Frontal cortex (tissue), 4 donors: ENCODE measurements at places on chromosomes 2 and 18.

- DNase-seq = no peak
These were observed 24.0 kb downstream of the WIPF1 start for GRCh38 chr2:174573621-174574081.

DNA sequence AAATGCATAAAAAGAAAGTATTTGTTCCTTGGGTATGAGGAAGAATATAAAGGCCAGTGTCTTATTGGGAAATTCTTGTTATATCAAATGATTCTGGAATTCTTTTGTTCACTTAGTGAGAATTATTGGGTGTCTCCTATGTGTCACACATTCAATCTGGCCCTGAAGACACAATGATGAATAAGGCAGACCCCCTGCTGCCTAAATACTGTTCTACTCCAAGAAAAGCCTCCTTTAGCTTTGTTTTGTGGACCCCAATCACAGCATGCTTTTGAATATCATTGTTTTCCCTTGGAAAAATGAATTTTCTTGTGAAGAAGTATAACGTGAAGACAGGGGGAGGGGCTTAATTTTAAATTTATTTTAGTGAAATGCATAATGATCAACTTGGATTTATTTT lies 682.4 kb downstream of the LRRTM4 start:
- no peak for DNase-seq

DNA sequence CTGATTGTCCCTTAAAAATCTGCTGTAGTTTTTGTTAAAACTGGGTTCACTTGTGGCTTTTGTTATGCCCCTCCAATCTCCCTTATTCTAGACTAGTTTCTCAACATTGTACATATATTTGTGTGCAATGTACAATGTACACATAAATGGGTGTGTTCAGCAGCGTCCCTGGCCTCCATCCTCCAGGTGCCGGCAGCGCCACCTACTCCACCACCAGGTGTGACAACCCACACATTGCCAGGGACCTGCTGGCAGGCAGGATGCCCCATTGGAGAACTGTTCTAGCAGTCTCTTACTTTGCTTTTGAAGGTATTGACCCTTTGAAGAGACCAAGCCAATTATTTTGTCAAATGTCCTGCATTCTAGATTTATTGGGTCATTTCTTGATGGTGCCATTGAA lies 75.4 kb downstream of the SH3RF3 start:
- no peak for DNase-seq

DNA sequence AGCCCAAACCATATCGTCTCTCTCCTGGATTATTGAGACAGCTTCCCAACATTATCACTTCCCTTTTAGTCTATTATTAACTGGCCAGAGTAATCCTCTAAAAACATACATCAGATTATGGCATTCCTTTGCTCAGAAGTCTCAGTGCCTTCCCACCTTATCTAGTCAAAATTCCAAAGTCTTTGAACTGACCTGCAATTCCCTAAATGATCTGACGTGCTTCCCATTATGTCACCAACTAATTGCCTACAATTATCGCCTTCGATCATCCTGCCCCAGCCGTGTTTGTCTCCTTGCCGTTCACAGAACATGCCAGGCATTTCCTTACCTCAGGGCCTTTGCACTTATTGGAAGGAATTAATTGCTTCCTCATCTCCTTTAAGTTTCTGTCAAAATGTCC lies 332.4 kb downstream of the IRS1 start:
- DNase-seq = no peak

- no peak for DNase-seq
These were observed 357.4 kb upstream of the ACVR2A start for GRCh38 chr2:147487286-147487977.

DNA sequence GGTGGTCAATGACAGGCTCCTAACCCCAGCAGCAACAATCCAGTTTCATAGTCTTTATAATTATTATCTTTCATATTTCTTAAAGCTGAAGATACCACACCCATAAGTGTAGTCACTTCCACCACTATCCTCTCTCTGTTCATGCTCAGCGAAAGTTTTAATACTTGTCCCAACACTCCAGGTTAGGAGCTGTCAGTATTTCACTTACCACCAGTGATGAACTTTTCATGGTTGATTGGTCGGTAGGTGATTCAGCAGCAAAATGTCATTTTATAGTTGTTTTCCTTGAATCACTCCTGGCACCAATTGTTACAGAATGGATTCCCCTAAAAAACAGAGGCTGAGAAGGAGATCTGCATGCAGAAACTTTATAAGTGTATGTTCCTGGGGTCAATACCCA lies 324.9 kb downstream of the CCDC85A start:
- no peak for DNase-seq

DNA sequence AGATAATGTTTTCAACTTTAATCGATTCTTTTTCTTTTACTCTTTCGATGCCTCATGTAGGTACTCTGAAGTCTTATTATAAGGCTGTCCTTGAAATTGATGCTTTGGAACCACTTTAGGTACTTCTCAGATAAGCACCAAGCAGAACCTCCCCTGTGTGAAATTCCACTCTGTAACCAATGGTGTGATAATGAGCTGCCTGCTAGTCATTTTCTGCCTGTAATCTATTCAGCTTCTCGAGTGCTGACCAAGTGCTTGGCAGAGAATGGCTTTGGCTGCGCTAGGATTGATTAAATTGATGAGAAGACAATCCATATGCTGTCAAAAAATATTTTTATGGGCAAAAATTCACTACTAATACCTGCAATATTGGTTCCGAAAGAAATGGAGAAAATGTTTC lies 132.1 kb upstream of the STON1 start:
- DNase-seq = no peak

DNA sequence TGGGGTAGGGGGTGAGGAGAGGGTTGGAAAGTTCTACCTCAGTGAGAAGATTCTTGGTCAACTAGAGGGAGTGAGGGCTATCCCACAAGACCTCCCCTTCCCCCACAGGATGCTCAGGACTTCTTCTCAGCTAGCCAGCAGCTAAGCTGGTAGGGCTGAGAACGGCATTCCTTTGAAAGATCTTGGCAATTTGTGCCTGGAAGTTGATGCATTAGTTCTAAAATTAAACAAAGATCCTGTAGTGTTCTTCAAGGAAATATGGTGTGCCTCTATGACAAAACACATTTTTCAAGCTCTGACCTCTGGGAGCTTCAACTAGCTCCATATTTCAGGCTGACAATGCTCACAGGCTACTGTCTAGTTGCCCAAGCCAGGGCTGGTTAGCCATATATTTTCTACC lies 2.3 kb downstream of the LYPD1 start:
- DNase-seq = no peak

DNA sequence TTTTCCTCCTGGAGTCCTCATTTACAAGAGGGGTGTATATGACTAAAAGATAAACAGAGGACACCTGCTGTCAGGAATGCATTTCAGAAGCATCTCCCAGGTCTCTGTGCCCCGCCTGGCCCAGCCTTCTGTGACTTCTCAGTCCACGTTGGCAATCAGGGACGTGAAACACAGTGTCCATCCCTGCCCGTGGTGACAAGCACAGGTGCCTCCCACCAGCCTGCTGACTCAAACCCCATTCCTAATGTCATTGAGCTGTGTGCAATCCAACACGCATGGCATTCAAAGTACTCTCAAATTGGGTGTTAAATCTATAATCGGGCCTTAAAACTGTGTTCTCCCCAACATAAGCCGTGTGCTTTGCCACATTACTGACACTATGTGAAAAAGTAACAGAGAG lies 343.2 kb downstream of the EIPR1 start:
- DNase-seq = no peak

DNA sequence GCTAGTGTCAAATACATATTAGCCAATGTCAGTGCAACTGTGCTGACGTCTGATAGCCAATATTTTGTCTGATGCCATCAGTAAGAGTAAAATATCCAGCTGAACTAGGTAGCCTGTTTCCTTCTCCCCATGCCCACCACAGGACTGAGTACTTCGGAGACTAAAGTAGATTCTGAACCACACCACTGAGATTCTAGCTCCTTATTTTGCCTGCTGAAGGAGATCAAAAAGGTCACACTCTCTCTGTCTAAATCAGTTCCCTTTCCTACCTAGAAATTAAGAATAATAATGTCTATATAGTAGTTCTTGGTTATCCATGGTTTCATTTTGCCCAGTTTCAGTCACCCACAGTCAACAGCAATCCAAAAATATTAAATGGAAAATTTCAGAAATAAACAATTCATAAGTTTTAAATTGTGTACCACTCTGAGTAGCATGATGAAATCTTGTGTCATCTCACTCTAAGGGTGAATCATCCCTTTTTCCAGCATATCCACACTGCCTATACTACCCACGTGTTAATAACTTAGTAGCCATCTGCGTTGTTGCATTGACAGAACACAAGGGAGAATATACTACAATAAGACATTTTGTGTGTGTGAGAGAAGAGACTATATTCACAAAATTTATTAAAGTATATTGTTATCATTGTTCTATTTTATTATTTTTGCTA lies 1043.3 kb upstream of the PIK3C3 start:
- no peak for DNase-seq

DNA sequence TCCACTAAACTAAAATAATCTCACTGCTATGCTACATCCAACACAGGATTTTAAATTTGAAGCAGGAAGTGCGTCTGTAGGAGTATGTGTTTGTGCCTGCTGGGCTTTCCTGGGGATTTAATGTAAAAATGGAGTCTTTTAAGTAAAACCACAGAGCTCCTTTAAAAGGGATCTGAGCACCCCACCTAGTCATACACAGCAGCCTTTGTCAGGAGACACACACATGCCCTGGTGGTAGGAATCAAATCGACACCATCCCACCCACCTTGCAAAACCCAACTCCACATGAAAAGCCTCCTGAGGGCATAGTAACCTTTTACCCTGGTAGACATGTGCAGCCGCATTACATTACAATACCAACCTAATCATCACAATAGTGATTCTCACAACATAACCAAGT lies 29.1 kb downstream of the UXS1 start:
- DNase-seq = no peak

GRCh38 chr2:3776311-3776710 lies 72.9 kb downstream of the DCDC2C start:
- DNase-seq = no peak

GRCh38 chr2:183292028-183292427 lies 167.8 kb downstream of the NUP35 start:
- no peak for DNase-seq

DNA sequence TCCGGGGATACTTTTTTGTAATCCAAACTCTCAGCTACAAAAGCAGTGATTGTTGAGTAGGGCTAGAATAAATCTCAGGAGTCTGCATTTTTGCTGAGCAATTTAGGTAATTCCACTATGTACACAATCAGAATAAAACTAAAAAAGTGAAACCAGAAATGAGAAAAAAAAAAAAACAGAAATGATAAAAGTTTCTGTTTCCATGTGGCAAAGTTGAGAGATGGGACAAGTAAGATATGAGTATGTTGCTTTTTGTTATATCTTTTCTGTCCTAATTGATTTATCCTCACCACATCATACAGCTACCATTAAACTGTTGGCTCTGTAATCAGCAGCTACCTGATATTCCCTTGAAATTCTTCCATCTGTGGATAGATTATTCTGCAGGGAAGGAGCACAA lies 92.7 kb downstream of the VWC2L start:
- no peak for DNase-seq

DNA sequence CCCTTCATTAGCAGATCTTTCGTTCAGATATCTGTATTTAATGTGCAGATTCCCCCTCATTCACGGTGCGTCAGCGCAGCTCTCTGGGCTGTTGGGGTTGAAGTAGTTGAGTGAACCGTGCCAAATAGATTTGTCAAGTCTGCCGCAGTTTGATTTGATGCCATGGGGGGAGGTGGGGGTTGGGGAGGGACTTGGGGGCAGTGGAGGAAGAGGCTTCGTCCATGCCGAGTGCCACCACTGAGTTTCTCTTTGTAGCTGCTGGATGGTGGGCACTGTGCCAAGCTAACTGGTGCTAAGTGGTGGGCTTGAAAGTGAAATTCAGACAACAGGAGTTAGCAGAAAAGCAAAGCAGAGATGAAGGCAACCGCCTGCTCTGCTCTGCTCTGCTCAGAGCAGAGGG lies 47.9 kb downstream of the NRP2 start:
- DNase-seq = no peak

GRCh38 chr2:222610746-222611145 lies 45.1 kb downstream of the FARSB start:
- DNase-seq = peak; percentile 8

DNA sequence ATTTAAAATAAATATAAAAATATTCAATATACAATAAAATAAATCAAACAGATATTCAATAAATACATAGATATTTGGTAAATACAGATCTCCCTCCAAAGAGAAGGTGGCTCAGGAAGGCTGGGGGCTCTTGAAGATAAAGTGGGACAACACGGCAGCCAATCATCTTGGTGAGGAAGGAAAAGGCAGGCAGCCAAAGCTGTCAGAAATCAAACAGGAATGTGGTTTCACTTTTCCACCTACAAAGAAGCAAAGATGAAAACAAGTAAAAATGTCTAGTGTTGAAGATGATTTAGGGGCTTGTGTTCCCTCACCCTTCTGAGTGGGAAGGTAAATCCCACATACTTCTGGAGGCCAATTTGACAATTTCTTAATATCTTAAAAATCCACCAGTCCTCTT lies 85.7 kb downstream of the B3GNT2 start:
- no peak for DNase-seq

- no peak for DNase-seq
These were observed 44.4 kb upstream of the LRRTM1 start for GRCh38 chr2:80348953-80349352.

GRCh38 chr2:239814116-239814860 lies 210.9 kb downstream of the NDUFA10 start:
- no peak for DNase-seq

- DNase-seq = no peak
These were observed 5.7 kb upstream of the KLHL29 start for GRCh38 chr2:23379220-23379695.
